ENCODE measurements at places on chromosomes 2 and 18.
A peak's percentile ranks its signal among the peaks of the same experiment; 100 is the strongest.

DNA sequence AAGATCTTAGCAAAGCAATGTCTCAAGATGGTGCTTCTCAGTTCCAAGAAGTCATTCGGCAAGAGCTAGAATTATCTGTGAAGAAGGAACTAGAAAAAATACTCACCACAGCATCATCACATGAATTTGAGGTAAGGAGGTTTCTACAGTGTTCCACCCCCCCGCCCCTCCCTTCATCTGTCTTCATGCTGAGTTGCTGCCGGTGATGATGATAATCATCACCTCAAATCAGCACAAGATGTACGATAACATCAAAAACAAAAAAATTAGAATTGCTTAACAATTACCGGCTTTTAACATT, 14.6 kb downstream of the UGP2 start:
- no peak for DNase-seq

- peak; percentile 46 for DNase-seq
These were observed 67.2 kb downstream of the MCFD2 start for GRCh38 chr2:46848447-46848846.

DNA sequence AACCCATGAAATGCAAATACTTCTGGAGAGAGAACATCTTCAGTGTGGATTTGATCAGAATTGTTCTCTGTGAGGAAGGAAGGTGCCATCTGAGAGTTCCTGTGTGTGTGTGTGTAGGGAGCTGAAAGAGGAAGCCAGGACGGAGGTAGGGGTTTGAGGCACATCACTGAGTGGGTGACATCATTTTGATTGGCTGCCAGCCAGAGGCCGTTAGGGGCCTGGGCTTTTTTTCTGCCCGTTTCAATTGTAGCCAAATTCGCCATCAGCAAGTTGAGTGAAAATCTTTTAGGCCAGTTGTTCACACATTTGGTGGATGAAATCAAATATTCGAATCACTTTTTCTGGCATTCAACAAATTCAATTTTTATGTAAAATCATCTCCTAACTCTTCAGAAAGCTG, 48.9 kb downstream of the TSN start:
- DNase-seq = no peak

DNA sequence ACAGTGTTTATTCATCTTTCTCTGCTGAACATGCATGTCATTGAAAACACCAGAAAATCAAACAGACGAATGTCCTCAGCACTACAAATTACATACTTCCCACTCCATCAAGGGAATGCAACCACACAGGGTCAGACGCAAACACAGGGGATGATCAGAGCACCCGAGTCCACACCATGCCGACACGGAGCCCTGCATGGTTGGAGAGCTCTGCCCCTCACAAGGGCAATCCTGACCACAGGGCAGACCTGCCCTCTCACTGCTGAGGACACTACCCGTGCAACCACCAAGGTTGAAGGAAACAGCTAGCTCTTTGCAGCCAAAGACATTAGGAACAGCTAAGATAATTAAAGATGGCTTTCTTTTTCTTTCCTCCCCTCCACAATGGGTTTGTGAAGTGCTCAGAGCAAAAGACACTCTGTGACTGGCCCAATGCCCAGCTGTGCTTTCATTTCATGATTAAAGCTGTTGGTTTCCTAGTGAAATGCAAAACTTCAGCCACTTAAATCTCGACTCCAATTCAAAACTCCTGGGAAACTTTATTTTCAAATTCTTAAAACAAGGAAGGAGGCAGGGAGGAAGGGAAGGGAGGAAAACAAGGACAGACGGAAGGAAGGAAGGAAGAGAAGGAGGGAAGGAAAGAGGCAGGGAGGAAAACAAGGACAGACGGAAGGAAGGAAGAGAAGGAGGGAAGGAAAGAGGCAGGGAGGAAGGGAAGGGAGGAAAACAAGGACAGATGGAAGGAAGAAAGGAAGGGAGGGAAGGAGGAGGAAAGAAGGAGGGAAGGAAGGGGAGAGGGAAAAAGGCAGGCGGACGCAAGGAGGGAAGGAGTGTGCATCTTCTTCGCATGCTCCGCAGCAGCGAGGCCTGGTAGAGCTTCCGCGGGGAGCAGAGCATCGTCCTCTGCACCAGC, 65.8 kb downstream of the NDUFA10 start:
- DNase-seq = no peak

DNA sequence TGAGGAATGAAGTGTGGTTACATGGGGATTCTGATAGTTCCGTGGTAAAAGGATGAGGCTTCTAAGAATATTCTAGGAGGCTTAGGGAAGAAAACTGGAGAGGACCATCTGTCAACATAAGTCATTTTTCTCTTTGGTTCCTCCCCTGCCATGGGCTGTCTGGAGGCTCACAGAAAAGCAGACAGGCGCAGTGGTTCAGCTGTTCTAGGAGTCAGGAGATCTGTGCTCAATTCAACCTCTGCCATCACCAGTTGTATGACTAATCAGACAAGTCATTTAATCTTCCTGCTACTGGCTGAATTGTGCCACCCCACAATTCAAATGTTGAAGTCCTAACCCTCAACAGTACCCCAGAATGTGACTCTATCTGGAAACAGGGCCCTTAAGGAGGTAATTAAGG, 36.4 kb downstream of the ADAM17 start:
- no peak for DNase-seq
